Fibroblast of skin of right biceps (primary cell): ENCODE measurements at places on chromosomes 13 and 19.
A peak's percentile ranks its signal among the peaks of the same experiment; 100 is the strongest.

DNA sequence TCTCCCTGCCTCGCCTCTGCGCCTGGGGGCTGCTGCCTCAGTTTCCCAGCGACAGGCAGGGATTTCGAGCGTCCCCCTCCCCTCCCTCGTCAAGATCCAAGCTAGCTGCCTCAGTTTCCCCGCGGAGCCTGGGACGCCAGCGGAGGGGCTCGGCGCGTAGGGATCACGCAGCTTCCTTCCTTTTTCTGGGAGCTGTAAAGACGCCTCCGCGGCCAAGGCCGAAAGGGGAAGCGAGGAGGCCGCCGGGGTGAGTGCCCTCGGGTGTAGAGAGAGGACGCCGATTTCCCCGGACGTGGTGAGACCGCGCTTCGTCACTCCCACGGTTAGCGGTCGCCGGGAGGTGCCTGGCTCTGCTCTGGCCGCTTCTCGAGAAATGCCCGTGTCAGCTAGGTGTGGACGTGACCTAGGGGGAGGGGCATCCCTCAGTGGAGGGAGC is 722 bp upstream of the ICAM1 start:
- no peak for DNase-seq

- DNase-seq = peak; percentile 85
Observed at GRCh38 chr13:51714663-51715168, 89.2 kb downstream of the DHRS12 start.

DNA sequence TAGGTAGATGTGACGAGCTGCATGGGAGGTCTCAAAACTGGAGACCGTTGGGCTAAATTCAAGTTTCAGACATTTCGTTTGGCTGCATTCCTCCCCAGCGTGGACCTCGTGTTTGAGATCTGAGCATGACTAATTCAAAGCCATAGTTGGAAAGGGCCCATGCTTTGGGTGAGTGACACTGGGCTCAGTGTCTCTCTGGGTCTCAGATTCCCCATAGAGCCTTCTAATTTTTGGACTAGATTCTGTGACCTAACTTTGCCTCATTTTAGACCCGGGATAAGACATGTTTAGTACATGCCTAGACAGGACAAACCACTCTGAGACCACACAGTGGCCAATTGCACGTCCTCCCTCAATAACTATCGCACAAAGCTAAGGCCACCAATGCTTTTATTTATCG is 16.6 kb downstream of the CKM start:
- no peak for DNase-seq

DNA sequence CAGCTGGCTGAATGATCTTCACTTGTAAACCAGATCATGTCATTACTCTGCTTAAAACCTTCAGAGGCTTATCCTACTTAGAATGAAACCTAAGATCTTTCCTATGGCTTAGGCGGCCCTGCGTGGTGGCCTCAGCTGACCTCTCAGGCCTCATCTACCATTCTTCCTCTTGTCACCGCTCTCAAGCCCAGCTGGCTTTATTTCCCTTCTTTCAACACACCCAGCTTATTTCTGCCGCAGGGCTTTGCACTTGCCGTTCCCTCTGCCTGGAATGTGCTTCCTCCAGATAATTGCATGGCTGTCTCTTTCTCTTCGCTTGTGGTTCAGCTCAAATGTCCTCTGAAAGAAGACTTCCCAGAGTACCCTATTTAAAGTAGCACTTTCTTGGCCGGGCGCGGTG is 3.6 kb upstream of the ASF1B start:
- no peak for DNase-seq

GRCh38 chr13:49681842-49682435 is 9.3 kb downstream of the EBPL start:
- peak; percentile 58 for DNase-seq

GRCh38 chr19:40578442-40578908 is 1.8 kb downstream of the SHKBP1 start:
- DNase-seq = peak; percentile 52

DNA sequence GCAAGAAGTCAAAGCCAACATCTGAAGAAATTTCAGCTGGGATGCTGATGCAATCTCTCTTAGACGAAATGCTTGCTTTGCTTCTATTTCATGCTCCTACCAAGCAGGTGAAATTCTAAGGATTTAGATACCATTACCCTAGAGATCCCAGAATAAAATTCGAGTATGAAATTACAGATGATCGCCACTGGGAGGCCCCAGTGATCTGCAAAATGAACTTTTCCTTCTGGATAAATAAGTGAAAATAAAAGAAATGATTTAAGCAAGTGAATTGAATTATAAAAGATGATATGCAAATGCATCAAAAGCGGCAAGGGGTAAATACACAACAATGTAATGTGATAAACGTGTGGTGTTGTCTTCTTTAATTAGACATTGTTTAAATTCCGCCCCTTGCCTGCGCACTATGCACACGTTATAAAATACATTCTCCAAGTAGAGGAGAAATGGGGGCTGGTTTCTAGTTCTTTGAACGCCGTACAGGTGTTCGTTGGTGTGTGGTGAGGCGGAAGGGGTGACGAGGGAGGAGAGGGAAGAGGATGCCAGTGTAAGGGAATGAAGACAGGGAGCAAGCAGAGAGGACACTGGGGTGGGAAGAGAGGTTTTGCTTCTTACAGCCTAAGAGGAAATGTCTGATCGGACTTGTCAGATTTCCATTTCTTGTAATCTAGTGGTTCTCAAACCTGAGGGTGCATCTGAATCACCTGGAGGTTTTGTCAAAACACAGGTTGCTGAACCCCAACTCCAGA is 58.0 kb downstream of the ERCC5 start:
- DNase-seq = peak; percentile 6

GRCh38 chr13:42215578-42216421 is 56.2 kb upstream of the AKAP11 start:
- DNase-seq = peak; percentile 50

DNA sequence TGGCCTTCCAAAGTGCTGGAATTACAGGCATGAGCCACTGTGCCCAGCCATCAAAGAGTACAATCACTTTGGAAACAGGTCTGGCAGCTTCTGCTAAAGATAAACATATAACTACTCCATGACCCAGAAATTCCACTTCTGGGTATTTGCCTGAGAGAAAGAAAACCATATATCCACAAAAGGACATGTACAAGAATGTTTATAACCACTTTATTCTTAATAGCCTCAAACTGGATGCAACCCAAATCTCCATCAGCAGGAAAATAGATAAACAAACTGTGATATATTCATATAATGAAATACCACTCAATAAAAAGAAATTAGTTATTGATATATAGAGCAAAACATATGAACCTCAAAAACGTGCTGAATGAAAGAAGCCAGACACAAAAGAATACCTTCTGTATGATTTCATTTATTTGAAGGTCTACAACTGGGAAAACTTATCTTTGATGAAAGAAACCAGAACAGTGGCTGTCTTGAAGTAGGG is 40.5 kb downstream of the TEX26 start:
- peak; percentile 87 for DNase-seq

DNA sequence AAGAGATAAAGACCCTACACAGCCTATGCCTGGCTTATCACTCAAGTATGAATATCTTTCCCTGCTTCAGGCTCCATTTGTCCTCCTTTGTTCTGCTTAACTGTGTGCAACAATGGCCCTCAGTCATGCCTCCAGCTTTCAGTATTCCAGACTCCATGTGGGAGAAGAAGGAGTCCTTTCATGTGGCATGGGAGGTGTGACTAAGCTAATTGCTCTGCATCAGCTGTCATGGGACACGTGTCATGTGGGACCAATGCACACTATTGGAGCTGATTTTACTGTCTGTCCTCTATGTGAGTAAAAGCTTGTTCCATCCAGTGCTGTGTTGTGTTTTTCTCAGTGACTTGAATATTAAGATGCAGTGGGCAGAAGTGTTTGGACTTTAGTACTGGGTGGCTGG is 1198.3 kb downstream of the OLFM4 start:
- no peak for DNase-seq

- peak; percentile 70 for DNase-seq
Observed at GRCh38 chr19:10864538-10864899, 6.8 kb upstream of the CARM1 start.

DNA sequence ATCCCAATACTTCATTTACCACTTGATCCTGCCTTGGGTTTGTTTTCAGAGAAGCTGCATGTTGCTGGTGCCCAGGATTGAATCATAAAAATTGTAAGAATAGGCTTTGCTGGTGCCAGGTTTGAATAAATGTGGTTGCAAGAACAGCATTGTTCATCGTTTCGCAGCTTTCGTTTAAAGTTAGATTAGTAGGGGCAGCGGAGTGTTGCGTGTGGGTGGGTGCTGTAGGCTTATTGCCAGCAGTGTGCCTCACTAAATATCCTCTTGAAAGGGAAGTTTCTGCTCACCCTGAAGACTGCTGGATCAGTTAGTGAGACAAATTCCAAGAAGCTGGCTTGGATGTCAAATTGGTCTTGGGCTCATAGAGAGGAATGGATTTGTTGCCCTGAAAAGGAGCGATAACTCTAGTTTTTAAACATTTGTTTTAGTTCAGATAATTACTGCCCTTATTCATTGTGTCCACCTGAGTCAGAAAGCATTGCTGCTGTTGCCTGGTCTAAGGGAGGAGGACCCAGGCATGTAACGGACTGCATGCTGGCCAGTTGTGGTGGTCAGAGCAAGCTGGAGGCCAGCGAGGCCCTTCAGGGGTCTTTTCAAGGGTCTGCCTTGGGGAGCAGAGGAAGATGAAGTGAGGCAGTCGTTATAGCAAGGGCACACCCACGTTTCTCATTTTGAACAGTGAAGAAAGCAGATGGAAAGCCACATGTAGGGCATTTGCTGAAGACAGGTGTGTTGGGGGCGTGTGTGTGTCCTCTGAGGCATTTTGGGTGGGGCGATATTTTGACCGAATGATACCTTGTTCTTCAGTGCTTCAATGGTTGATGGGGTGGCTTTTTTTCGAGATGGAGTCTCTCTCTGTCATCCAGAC is 8.5 kb downstream of the ILF3 start:
- DNase-seq = no peak

DNA sequence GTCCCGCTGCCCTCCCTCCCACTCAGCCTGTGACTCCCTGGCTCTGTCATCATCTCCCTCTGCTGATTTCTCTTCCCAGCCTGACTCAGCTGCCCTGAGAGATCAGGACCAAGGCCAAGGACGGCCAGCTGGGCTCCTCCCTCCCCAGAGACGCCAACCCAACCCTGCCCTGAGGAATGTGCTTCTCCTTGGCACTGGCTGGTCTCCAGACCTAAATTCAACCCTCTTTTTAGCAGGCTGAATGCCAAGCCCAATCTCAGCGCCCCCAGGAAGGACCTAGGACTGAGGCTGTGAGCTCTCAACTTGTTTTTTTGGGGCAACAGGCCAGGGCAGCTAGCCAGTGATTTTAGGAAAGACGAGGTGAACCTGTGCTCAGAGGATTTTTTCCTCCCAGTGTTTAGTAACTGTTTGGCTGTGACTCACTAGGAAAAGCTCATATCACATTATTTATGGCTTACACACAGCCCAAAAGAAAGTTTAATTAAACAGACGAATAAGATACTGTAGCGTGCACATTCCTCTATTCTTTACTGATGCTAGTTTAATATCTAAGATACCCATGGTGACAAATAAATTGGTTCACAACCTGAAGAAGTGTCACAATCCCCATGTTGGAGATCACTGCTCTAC is 7.4 kb upstream of the IGFL1 start:
- peak; percentile 18 for DNase-seq

DNA sequence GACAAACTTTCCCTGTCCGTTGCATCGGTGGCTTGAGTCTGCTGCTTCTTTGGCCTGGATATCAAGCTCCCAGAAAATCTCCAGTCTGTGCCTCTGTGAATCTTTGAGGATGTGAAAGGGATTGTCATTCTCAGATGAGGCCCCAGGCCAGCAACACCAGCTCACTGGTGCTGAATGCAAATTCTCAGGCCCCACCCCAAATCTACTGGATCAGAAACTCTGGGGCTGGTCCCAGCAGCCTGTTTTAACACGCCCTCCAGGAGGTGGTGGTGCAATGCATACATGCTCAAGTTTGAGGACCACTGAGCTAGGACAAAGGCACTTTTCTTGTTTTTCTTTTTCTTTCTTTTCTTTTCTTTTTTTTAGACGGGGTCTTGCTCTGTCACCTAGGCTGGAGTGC is 23.6 kb downstream of the TNFSF11 start:
- no peak for DNase-seq

DNA sequence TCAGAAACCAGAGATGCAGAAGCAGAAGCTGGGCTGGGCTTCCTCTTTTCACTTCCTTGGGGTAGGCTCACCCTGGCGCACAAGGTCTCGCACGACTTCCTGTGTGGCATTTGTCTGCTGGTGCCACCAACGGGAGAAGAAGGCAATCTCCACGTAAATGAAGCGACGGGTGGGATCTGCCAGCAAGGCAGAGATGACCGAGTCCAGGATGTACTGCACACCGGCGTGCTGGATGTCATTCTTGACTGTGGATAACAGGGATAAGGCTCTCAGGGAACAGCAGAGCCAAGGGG is 1.3 kb downstream of the MAN2B1 start:
- no peak for DNase-seq

DNA sequence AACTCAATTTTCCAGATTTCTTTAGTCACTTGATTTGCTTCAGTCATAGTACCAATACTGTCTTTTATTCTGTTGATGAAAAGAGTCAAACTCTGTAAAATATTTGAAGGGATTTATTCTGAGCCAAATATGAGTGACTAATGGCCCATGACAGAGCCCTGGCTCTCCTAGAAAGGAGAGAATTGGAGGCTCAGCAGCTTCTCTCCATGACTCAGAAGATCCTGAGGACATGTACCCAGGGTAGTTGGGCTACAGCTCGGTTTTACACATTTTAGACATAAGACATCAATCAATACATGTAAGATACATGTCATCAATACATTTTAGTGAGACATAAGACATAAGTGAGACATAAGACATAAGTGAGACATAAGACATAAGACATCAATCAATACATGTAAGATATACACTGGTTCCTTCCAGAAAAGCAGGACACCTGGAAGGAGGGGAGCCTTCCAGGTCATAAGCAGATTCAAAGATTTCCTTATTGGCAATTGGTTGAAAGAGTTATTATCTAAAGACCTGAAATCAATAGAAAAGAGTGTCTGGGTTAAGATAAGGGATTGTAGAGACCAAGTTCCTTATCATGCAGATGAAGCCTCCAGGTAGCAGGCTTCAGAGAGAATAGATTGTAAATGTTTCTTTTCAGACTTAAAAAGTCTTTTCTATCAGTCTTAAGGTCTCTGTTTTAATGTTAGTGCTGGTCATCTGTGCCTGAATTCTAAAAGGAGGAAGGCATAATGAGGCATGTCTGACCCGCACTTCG is 179.8 kb upstream of the RFC3 start:
- peak; percentile 77 for DNase-seq

- no peak for DNase-seq
Observed at GRCh38 chr13:113298043-113298945, 1.3 kb downstream of the LAMP1 start.

GRCh38 chr19:56712611-56713276 is 41.2 kb upstream of the ZNF835 start:
- no peak for DNase-seq

GRCh38 chr19:16614941-16615340 is 13.1 kb downstream of the MED26 start:
- DNase-seq = no peak

GRCh38 chr13:50345804-50346203 is 330.6 kb downstream of the KCNRG start:
- DNase-seq = no peak

GRCh38 chr13:78160793-78161192 is 242.2 kb upstream of the EDNRB start:
- DNase-seq = peak; percentile 86

GRCh38 chr13:44169018-44169911 is 204.4 kb upstream of the SERP2 start:
- peak; percentile 11 for DNase-seq

GRCh38 chr19:35449359-35450043 is 1.4 kb downstream of the FFAR2 start:
- no peak for DNase-seq

GRCh38 chr13:47555235-47555634 is 445.8 kb downstream of the SUCLA2 start:
- peak; percentile 30 for DNase-seq

- DNase-seq = no peak
Observed at GRCh38 chr13:110110783-110111182, 196.2 kb downstream of the COL4A1 start.

GRCh38 chr13:62625214-62625881 is 1209.7 kb upstream of the PCDH20 start:
- DNase-seq = no peak
